Nasal cavity respiratory epithelium epithelial cell of viscerocranial mucosa (primary cell): ENCODE measurements at places on chromosomes 3 and 15. TPM values are rescaled to one million over a fixed set of nuclear protein-coding genes. Genes with fewer than 3 reads are reported as not detected.

The SLC12A8 gene
- total RNA-seq = 16.1 and 23.1 TPM in 2 replicates

The NXPE3 gene
- total RNA-seq = 8.2 and 11.3 TPM in 2 replicates

The EFHB gene
- under 0.01 TPM in 1 of 2 replicates, not detected in the other for total RNA-seq

The SERPINI1 gene
- 2.3 and 2.7 TPM in 2 replicates for total RNA-seq
